Tongue (tissue), 3 donors: ENCODE measurements at places on chromosomes 3 and 15. TPM values are rescaled to one million over a fixed set of nuclear protein-coding genes. Genes with fewer than 3 reads are reported as not detected.
A peak's percentile ranks its signal among the peaks of the same experiment; 100 is the strongest.

Gene CCR5
- 0.41 TPM for total RNA-seq

DNA sequence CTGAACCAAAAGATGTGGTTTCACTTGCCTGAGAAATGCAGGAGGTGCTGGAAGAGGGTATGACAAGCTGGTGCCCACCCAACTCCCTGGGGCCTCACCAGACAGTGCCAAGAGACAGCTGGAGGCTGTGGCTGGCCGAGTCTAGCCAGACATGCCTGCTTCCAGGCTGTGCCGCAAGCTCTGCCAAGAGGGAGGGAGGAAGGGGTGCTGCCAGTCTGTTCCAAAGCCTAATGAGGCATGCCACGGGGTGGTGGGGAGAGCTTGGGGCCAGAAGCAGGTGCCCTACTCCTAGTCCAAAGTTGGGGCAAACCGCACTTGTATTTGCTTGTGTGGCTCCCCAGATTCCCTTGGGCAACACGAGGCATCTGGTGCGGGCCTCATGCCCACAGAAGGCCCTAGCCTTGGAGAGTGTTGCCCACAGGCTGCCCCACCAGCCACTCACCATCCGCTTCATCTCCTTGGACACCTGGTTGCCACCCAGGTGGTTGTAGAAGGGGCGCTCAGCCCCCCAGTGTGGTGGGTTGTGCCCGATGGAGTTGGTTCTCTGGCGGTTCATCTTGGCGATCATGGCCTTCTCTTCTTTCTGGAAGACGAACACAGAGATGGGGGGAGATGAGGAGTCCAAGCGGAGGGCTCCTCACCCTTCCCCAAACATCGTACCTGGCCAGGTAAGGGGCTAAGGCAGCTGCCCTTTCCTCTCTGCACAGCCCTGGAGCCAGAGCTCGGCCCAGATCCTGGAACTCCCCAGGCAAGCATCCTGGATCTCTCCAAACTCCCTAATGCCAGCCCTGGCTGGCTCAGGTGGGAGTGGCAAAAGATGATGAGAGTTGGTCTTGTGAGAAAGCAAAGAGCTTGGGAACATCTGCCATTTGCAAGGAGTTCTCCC, 123.4 kb downstream of the SEC22A start:
- DNase-seq, result no peak

- DNase-seq, result no peak
Observed at GRCh38 chr3:194739498-194740284, 54.0 kb downstream of the FAM43A start.

- no peak for DNase-seq
Observed at GRCh38 chr15:70653426-70653825, 109.9 kb downstream of the UACA start.

DNA sequence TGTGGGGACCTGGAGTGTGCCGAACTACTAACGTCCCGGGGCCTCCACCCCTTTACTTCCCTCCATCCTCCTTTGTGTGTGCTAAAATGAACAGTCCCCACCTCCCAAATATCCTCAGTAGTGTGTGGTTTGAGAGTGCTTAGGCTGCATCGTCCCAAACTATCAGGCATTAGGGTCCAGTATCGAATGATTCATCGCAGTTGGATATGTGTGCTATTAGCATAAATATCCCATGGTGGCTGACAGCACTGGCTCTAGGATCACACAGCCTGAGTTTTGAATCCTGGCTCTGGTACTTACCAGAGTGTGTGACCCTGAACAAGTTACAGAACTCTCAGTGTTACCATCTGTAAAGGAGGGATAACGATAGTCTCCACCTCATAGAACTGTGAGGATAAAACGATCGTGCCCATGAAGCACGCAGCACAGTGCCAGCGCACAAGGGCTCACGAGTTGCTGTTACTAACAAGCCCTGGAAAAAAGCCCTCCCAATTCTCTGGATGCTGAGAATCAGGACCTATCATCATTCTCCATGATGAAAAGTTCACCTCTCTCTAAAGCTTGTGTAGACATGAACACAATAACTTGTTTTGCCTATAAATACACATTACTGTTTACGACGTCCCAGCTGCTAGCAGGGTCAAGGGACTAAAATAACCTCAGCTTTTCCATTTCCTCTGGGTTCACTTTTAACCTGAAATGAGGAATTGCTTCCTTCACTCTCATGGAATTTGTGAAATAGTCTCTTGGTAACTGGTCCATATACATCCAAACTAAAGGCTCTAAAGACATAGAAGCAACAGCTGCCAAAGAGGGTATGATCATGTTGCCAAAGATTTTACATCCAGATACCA, 51.0 kb downstream of the VGLL4 start:
- peak; percentile 48 for DNase-seq

DNA sequence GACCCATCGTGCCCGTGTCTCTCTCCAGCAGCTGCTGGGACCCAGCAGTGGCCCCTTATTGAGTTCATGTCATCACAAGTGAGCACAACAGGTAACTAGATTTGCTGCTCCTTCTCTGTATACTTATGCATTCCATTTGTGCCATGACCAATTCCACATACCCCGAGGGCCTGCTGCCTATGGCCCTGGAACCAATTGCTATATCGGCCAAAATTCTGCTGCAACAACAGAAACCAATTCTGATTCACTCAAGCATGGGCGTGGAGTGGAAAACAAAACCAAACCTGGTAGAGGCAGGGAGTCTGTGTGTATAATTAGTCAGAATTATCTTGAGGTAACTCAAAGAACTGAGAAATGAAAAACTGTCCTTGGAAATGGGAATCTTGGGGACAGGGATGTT, 516.6 kb downstream of the EPHB1 start:
- no peak for DNase-seq

DNA sequence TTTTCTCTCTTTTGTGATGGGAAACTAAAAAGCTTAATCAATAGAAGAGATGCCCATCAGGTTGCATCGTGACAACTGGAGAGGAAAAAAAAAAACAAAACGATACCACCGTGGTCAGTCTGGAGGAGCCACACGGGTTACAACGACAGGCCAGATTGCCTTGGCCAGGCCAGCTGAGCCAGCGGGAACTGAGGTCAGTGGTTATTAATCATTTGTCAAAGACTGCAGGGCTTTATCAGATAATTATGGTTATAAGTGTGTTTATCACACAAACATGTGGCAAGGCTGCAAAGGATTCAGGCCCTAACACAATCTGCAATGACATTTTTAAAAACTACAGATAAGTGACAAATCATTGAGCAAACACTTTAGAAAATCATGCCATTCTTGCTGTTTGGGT, 135.0 kb upstream of the FAM3D start:
- DNase-seq, result no peak

DNA sequence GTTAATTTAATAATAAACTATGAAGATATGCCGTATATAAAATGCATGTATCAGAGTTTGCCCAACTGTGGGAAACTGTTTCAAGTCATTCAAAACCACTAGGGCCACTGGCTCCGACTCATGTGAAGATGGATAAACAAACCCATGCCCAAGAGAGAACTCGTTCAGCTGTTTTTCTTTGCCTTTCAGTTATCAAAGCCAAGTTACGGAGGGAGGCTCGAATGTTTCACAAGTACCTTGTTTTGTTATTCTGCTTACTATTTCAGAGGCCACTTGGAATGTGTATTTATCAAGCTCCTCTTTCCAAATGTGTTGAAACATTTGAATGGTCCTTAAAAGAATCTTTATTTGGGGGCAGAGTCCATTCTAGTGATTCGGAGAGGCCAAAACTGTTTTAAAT, 82.1 kb downstream of the DUT start:
- DNase-seq, result peak; percentile 75
